ENCODE measurements at places on chromosomes 4 and X.

GRCh38 chr4:155900381-155900780 lies 3.1 kb upstream of the TDO2 start:
- no peak for DNase-seq

DNA sequence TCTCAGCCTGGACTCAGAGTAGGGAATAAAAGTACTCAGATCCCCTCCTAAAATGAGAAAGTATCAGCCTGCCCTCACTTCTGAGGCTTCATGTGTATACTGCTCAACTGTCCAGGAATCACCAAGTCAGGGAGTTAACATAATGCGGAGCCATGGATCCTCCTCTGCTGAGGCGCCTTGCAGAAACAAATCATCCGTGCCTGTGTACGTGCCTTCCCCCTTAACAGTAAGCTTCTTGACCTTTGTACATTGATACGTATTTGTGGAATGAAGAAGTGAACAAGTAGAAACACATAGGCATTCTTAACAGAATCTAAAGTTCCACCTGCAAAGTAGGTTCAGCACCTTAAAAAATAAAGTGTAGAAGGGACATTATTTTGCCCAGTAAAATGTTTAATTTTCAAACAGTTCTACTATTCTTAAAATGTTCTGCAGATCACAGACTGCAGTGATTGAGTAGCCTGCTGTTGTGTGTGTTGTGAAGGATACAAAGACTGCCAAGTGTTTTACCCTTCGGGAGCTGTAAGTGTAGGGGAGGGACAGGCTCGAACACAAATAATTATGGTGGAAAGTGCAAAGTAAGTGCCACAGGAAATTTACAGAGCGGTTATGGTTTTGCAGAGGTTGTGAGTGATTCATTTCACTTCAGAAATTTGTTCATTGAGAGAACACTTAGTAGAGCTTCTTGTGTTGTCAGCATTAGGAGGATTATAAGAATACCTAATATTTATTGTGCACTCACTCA lies 61.9 kb downstream of the ARHGAP10 start:
- no peak for DNase-seq

GRCh38 chrX:43985511-43985910 lies 12.3 kb upstream of the NDP start:
- no peak for DNase-seq

GRCh38 chrX:24563291-24564010 lies 83.7 kb downstream of the PCYT1B start:
- no peak for DNase-seq

DNA sequence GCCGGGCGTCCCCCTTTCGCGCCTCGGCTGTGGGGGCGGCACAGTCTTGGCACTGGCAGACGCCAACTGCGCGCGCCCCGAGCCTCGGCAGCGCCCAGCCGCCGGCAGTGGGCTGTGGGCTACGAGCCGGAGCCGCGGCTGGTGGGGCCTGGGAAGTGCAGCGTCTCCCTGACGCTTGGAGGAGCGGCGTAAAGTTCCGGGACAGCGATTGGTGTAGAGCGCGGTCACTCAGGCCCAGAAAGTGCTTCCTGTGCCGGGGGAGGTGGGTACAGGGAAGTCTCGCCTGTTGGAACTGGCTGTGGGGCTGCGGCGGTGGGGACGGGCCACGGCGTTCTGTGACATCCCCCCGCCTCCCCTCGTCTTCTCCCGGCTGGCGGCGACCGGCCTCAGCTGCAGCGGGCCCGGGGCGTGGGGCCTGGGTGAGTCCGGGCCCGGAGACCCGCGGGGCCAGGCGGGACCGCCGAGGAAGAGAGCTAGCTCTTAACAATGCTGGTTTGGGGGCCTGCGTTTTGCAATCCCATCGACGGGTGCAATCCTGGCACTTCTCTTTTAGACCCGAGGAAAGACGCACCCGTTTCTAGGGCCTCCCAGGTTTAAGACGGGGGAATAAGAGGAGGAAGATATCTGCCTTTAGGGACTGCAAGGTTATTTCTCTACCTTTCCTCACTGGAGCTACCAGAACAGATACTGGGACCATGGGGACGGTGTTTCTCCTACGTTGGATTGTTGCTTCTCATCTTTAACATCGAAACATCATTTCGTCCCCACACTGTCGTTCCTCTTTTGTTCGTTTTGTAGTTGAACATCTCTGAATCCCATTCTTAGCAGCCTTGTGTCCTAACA lies at the start of the genes RWDD4 and TRAPPC11:
RWDD4 (minus strand) TSS at position 157 of the 843 bp plus-strand sequence. CDS start 233 bp downstream, outside the sequence.
TRAPPC11 (plus strand) TSS at position 265 of the 843 bp plus-strand sequence. CDS start 4,575 bp downstream, outside the sequence.
- DNase-seq: peak; percentile 96

GRCh38 chrX:5771441-5771840 lies 457.2 kb downstream of the NLGN4X start:
- no peak for DNase-seq

- peak; percentile 59 for DNase-seq
These were observed at the start of gene TCEAL1 for GRCh38 chrX:103628386-103629317. TSS of gene TCEAL1 (plus strand) at chrX:103628975. CDS start at chrX:103629917, 942 bp downstream.

GRCh38 chrX:115337491-115338144 lies 48.1 kb downstream of the LUZP4 start:
- no peak for DNase-seq

DNA sequence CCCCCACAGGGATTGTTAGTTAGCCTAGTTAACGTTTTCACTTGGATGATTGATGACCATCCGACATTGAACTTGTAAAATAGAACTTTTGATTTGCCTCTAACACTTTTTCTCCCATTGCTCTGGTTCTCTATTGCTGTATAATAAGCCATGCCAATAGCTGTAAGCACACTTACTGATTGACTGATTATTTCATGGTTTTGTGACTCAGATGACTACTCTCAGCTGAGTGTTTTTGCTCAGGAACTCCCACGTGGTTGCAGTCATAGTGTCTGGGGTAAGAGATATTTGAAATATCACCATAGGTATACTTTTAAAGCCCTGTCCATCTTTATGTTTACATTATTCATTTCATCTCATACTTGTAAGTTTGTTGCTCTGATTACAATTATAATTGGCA lies 1285.5 kb downstream of the STIM2 start:
- DNase-seq: no peak

DNA sequence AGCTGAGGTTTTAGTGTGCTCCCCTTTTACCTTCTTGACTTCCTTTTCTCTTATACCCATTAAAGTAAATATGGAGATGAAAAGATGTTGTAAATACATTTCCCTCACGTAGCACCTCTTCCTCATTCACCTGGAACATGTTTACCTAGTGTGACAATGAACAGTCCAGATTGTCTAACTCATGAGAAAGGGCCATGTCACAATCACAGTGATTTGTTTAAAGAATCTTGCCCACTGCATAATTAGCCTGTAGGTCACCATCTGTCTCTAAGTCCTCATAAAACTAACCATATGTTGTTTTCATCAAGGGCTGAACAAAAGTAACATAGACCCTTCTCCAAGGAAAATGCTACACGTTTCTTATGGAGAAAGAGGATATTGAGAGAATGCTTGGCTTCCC lies 85.7 kb downstream of the TSPAN5 start:
- DNase-seq: no peak

DNA sequence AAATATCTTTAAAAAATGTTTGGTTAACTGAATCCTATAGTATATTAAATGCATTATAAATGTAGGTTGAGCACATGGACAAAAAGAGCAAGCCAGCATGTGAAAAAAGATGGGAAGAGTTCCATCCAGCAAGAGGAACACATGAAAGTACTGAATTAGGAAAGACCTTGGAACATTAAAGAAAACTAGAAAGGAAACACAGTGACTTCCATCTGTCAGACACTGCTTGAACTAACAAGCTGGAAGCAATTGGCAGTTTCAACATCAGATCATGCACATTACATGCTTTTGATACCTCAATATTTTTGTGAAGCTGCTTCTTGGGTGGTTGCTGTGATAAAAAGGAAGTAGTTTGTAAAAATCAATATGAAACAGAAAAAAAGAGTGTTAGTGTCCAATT lies 626.8 kb upstream of the GNPDA2 start:
- DNase-seq: no peak

GRCh38 chr4:24551492-24552289 lies 32.7 kb downstream of the DHX15 start:
- DNase-seq: no peak

- DNase-seq: no peak
These were observed 70.0 kb upstream of the FAM241A start for GRCh38 chr4:112075129-112075753.

DNA sequence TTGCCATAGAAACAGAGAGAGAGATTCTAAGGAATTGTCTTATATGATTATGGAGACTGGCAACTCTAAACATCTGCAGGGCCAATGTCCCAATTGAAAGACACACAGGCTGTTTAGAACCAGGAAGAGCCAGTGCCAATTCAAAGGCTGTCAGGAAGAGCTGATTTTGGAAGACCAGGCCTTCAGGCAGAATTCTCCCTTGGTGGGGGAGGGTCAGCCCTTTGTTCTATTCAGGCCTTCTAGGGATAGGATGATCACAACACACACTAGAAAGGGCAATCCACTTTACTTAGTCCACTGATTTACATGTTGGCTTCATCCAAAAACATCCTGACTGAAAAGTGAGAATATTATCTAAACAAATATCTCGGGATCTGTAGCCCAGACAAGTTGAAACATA lies 15.2 kb downstream of the C4orf46 start:
- no peak for DNase-seq

DNA sequence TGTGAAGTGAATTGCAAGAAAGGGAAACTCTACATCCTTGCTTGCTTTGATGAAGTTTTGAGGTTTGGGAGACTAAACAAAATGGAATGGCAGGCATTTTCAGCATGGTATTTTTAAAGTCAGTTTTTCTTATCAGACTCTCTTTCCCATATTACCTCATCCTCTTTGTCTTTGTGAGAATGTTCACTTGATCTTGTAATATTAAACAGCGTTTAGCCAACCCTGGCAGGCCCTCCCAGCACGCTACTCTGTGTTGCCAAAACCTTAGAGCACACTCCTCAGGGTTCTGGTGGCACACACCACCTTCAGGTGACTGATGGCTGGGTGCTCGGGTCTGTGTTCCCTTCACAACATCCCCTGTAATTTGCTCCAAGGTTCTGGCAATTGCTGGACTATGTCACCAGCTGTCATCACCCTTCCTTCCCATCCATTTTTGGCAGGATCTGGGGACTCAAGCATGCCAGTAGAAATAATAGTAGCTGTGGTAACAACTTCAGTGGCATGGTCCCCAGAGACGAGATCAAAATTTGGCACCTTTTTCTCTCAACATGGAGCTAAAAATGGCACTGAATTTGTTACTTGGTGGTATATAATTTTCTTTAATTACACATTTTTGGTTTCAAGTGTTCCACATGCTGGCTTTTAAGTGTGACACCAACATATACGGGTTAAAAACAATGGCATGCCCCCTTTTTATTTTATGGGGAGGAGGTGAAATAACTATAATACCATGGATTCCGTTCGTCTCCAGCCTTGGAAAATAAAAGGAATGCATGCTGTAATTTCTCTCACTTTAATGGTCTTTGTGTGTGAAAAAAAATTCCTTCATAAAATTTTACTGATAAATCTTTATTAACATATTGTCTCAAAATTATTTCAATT lies 273.1 kb downstream of the DCTD start:
- DNase-seq: no peak

DNA sequence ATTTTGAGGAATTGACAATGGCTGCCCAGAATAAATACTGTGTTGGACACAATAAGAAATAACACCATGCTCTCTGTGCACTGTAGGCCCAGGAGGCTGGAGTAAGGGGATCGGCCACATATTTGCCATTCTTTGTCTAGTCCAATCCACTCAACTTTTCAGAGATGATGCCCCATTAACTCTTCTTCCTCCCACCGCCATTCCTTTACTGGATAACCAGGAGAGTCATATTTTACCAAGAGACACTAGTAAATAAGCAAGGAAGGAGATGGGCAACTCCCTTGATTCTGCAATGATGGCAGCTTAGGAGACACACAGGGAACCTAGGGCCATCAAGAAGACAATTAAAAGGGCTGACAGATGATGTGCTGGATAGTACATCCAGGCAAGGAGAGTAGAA lies 87.9 kb upstream of the GPC3 start:
- DNase-seq: no peak

DNA sequence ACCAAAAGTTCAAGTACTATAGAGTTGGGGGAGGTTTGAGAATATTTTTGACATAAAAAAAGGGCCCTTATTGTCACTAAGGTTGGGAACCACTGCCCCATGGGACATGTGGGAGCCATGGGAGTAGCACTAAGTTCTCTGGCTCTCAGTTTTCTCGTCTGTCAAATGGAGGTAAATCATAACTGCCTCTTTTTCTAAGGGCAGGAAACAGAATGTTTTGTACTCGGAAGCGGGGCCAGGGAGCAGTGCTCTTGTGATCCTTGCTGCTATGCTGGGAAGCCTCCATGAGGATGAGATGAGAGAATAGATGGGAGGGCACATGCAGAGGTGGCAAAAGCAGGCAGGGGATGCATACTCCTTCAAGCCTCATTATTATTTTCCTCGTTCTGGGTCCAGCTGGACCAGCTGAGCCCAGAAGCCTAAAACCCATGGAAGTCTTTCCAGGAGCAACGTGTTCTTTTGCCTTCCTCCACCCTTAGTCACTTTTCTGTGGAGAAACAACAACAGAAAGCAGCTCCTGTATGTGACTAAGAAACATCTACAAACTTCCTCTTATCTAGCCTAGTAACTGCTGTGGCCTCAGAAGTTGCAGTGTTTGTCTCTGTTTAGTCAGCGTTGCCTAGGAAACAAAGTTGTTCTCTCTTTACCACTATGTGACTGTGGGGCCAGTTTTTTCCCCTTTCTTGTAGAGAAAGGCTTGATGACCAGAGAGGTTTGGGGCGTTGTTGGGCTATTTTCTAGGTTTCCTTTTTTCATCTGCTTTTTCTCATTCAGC lies 64.8 kb downstream of the TSC22D3 start:
- DNase-seq: peak; percentile 41

DNA sequence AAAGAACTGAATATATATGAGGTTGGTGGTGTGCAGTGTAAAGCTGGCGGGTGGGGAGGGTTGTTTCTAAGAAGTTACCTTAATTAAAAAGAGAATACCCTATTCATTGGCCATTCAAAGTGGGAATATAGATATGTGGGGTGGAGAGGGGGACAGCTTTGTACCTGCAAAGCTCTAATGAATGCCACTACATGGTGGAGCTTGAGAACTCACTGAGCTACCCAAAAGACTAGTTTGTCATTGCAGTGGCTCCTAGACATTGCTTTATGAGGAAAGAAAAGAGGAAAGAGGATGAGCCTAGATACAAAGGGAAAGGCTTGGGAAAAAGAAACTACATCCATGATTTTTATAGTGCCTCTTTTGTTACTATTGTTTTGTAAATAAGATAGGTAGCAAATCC lies 209.9 kb upstream of the SPRY1 start:
- DNase-seq: no peak

DNA sequence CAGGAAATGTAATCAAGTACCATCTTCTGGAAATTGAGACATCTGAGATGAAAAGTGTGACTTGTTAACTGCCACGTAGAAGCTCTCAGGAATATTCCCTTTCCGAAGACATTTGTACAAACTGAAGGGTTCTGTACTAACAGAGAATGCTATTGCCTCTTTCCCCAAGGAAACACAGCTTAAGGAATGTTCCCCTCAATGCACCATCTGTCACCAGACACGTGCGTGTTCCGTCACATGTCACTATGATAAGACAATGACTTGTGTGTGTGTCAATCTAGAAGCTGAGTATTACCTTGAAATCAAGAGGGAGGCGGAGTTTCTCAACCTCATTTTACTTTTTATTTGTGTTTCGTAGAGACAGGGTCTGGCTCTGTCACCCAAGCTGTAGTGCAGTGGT lies 58.1 kb downstream of the DHRSX start:
- no peak for DNase-seq
